NCI-H1048 (cell line): ENCODE measurements at places on chromosomes 6 and 20.

GRCh38 chr6:63943826-63944225 lies 308.2 kb downstream of the PHF3 start:
- no peak for DNase-seq

- no peak for DNase-seq
Observed at GRCh38 chr20:32190616-32191415, 16.7 kb downstream of the PLAGL2 start.

DNA sequence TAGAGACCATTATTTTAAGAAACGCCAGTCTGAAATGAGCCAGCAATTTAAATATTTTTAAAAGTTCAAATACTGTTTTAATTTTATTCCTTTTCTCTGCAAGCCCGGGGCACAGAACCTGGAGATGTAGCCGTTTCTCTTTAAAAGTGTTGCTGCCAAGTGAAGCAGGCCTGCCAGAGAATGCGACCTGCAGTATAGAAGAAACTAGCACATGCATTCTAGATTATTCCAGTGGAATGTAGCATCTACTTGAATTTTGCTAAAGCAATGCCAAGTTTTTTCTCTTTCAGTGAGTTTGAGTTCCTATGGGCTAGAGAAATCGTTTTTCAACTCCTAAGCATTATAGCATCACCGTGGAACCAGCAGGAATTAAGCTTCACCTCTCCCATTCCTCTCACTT lies 101.3 kb downstream of the QRSL1 start:
- no peak for DNase-seq

GRCh38 chr6:151172751-151173150 lies 67.0 kb upstream of the AKAP12 start:
- DNase-seq = no peak

DNA sequence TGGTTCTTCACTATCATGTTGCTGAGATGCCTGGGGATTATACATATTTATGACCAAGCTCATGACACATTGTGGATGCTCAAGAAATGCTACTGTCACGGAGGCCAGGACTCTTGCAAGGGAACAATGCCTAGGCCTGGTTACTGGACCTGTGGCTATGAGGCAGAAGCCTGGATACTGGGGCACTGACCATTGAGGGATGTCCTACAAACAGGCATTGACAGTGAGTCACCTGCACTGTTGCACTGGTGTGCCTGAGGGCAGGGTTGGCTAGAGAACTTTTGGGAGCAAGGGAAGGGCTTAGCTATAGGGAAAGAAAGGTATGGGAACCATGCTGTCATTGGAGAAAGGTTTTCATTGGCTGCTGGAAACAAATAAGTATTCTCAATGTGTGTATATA lies 313.1 kb upstream of the SUPT3H start:
- DNase-seq = no peak
